HTR-8/SVneo (cell line): ENCODE measurements at places on chromosomes 5 and 9.

- DNase-seq, result no peak
Measured at GRCh38 chr9:37957664-37957953, 53.7 kb upstream of the SLC25A51 start.

GRCh38 chr9:130579738-130580463 lies 524 bp downstream of the FUBP3 start:
- no peak for DNase-seq

DNA sequence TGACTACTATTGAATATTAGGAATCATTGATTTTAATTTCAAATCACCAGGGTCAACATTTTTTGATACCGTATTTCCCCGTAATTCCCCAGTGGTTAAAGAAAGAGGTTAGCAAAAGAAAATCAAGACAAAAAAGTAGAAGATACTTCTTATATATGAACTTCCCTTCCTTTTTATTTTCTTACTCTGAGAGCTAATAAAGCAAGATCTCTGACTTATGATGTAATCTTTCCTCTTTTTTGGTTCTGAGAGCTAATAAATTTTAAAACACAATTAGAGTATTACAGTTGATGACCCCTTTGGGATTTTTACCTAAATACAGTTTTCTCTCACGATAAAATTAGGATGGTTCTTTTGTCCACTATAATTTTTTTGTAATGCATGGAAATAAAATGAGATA lies 9.2 kb upstream of the FYB1 start:
- no peak for DNase-seq

DNA sequence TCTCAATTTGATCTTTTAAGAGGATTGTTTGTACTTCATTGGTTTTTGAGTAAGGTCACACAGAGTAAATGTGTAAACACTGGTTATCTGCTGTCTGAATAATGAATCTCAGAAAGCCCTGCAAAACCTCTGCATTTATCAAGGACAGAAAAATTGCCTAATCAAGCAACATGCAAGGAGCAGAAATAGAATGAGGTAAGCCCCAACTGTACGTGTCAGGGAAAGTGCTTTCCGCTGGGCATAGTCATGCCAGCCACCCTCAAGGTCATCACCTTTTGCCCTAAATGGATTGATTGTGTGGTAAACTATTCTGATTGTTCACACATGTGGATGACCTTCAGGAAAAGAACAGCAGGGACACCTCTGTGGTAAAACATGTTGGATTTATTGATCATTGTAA lies 376.9 kb upstream of the KCNN2 start:
- DNase-seq, result no peak

DNA sequence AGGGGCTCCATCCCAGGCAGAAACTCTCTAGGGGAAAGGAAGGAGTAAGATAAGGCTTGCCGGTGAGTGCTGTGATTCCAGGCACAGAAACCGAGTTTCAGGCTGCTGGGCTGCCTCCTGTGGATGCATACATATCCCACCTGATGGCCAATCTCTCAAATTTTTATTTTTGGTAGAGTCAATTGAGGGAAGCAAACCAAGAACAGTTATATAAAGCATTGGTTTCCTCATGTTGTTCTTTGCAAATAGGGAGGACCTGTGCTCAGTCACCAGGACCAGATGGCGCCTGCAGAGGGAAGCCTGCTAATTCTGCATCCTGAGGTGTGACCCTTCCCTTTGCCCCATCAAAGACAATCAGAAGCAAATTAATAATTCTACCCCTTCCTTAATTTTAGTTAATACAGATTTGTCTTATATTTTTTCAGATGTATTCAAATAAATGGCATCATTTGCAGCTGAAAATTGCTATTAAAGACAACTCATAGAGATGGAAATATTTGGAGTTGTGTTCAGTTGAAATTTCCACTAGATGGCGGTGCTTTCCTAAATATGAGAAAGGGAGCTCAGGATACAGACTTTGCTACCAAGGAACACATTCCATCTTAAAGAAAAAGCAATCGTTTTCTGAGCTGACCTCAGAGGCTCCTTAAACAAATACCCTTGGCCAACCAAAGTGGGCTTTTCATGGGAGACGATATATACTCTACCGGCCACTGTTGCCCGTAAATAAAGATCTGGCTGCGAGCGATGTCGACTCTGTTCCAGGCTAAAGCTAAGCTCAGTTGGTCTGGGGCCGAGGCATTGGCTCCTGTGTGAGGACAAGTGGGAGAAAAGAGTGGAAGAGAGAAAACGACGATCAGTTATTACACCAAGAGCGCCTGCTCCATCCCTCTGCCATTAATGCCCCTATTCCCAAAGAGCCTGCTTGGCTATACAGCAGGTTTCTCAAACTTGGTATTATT lies 225.7 kb upstream of the KLF9 start:
- DNase-seq, result peak; percentile 50

GRCh38 chr5:132895719-132896305 lies 22.3 kb downstream of the LEAP2 start:
- no peak for DNase-seq
